ENCODE measurements at places on chromosomes 16 and 17.
A peak's percentile ranks its signal among the peaks of the same experiment; 100 is the strongest.

DNA sequence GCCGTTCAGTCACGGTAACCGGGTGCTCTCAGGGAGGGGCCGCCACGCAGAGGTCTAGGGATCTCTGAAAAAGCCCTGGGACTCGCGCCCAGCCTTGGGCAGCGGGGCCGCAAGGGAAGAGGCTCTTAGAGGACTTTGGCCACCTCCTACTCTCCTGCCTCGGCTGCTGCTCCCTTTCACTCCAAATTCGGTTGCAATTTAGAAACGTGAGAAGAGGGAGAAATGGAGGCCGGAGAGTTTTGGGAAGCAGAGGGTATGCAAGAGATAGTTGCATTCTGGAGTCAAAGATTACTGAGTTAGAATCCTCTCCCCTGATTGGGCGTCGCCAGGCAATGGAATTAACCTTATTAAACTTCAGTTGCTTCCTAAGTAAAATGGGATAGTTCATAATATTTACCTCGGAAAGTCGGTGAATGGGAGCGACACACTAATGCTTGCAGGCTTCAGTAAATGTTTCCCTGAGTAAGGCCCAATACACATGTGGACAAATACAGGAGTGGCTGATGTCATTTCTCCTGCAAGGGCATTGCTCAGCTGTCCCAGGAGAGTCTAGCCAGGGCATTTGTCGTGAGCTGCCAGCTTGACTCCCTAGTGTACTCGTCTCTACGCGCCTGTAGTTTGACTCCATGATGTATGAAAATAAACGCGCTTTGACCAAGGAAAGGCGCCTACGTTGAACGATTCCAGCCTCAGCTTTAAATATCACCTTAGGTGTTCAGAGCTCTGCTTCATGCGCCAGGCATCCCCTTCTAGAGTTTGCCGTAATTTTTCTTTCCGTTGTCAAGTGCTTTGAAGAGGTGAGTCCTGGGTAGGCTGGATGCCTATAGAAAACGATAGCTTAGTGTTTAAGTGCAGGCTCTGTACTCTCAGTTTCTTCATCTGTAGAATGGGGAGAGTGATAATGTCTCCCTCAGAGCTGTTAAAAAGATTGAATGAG, 667 bp downstream of the OGFOD1 start:
- peak; percentile 83 for DNase-seq

DNA sequence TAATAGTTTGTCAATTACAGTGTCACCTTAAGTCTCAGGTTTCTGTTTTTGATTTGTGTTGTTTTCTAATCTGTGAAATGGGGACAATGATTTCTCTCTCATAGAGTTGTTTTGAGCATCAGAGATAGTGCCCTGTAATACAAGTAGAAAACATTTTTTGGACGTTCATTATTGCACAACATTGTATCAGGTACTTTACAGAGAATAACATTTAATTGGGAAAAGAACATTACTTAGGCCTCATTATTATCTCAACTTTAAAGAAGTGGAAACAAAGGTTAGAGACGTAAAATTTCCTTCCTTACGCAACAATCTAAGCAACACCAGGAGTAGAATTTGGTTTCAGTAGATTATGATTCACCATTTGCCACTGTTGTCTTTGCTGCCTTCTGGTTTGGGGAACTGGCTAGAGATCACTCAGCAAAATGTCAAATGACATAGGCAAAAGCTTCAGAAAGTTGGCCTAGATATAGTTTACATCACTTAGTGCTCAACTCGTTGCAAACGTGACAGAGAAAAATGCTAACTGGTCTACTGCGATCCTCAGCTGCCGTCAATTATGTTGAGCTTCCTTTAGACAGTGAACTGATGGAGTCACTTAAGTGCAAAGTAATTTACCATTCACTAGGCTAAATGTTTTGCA, 1026.8 kb downstream of the CDH11 start:
- DNase-seq = no peak

DNA sequence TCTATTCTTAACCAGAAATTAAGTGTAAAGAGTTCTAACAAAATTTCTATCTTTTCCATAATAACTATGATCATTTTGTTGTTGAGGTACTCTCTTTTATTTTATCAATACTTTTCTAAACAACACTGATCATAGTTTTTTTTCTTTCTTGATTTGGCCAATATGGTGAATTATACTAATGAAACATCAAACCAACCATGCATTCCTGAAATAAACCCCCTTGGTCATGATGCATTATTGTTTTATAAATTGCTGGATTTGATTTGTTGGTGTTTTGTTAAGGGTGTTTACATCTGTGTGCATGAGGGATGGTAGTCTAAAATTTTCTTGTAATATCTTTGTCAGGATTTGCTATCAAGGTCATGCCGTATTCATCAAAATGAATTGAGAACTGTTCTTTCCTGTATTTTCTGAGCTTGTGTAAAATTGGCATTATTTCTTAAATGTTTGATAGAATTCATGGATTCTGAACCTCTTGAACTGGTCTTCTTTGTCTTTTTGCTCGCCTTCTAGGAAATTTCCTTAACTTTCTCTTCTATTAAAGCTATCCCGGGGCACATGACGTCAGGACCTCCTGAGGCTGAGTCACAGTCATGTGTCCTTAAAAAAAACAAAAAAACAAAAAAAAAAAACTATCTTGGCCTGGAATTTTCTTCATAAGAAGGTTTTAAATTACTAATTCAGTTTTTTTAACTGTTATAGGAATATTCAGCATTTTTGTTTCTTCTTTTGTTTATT, 3.9 kb upstream of the TRIM25 start:
- DNase-seq = no peak

GRCh38 chr16:78953526-78953925, 647.0 kb downstream of the MAF start:
- no peak for DNase-seq

- DNase-seq = no peak
Measured at GRCh38 chr17:65227637-65228036, 90.5 kb downstream of the RGS9 start.

- DNase-seq = no peak
Measured at GRCh38 chr16:349211-349610, 3.3 kb downstream of the AXIN1 start.

- peak; percentile 35 for DNase-seq
Measured at GRCh38 chr16:67964477-67965131, 3.8 kb downstream of the SLC12A4 start.

DNA sequence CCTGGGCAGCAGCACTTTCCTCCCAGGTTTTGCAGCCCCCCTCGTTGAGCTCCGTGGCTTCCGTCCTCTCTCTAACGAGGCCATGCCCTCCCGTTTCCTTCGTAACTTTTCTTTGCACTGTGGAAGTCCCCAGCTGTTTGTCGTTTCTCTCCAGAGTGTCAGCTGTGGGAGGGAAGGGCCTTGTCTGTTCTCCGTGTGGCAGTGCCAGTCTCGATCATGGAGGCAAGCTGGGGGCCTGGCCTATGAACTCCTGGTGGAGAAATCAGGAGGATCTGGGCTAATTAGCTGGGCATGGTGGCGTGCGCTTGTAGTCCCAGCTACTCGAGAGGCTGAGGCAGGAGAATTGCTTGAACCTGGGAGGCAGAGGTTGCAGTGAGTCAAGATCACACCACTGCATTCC, 28.3 kb downstream of the TBCD start:
- peak; percentile 17 for DNase-seq

- no peak for DNase-seq
Measured at GRCh38 chr16:11307639-11308492, 26.7 kb upstream of the PRM1 start.

- peak; percentile 90 for DNase-seq
Measured at GRCh38 chr16:25106567-25107465, 4.7 kb upstream of the LCMT1 start.

- no peak for DNase-seq
Measured at GRCh38 chr16:10332241-10332640, 53.6 kb upstream of the ATF7IP2 start.

GRCh38 chr17:40069751-40070708, 7.3 kb downstream of the THRA start:
- DNase-seq = peak; percentile 85

- no peak for DNase-seq
Measured at GRCh38 chr16:57763285-57764005, 27.9 kb downstream of the KATNB1 start.

DNA sequence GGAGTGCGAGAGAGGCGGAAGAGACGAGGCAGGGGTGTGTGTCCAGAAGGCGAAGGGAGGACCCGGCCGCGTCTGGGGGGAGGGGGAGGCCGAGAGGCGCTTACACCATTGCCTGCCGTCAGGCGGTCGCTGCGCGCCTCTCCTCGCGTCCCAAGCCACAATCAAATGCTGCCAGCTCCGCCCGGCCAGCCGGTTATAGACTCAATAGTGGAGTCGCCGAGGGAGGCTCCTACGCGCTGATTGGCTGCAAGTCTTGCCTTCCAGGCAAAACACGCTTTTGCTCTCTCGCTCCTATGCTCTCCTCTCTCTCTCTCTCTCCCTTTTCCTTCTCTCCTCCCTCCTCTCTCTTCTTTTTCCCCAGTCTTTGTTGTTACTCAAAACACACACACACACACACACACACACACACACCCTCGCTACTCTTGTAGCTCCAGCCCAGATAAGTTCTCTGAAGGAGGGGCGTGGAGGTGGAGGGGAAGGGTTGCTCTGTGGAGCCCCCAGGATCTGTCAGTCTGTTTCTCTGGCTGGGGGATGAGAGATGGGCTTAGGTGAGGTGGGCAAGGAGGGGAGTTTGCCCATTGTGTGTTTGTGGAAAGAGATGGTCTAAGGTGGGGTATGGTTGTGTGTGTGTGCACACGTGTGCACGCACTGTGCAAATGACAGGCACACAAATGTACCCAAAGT, at the start of gene DLX3:
DLX3 (minus strand) TSS at position 170 of the 684 bp plus-strand sequence. CDS start 226 bp downstream, outside the sequence.
- DNase-seq = peak; percentile 88

- DNase-seq = no peak
Measured at GRCh38 chr16:23072084-23072599, 77.1 kb downstream of the USP31 start.

DNA sequence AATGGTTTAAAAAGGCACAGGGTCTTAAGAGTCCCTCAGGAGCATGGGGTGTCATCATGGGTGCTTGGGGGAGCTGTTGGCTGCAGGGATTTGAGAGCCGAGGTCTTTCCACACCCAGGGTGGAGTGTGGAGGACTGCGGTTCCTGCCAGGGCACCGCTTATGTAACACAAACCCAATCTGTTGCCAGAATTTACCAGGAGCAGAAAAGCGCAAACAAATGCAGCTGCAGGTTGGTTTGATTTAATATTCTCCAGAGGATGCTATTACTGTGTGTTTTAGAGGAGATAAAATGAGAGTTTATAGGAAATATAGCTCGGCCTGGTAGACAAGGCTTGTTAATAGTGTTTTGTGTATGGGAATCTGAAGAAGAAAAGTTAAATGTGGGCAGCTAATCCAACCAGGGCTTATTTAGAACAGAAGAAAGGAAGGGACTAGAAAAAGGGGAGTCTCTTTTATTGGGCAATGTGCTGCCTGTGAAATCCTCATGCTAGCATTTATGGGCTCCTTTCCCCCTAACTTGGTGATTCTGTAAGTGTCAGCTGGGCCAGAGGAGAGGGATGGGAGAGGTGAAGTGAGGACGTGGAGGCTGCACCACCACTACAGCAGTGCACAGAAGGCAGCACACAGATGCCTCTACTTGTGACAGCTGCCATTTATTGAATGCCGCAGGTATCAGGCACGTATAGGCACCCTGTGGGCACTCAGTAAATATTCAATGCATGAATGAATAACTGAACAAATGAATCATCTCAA, 174.7 kb downstream of the KATNIP start:
- DNase-seq = peak; percentile 23

GRCh38 chr16:10253409-10253808, 71.2 kb upstream of the GRIN2A start:
- DNase-seq = peak; percentile 57

DNA sequence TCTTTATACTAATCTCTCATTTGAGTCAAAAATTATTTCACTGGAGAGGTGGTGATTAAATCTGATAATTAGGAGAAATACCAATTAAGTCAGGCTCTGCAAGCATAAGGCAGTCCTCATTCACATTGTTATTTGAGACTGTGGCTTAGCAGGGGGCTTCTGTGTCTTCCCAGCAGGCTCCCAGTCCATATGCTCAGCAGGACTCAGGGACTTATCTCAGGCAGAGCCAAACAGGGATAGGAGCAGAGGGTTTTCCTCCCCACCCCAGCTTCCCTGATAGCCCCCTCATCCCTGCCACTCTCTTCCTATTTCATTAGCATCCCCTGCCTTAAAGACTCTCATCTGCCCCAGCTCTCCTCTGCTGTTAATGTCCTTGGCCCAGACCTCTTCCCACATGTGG, 104.3 kb upstream of the DNAH9 start:
- DNase-seq = no peak

GRCh38 chr16:6947291-6947690, 385.4 kb upstream of the RBFOX1 start:
- DNase-seq = no peak

DNA sequence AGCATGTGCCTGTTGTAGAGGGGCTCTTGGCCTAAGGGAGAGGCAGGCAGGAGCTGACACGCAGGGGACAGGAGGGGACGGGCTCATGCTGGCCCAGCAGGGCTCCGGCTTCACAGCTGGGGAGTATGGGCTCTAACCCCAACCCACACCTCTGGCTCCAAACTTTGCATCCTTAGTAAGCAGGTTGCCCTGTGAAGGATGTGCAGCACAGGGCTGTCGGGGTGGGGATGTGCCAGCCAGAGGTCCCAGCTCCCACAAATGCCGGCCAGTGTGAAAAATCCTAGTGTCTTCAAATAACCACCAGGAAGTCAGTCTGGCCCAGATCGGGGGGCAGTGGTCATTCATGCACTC, 14.0 kb upstream of the FAM83G start:
- no peak for DNase-seq

DNA sequence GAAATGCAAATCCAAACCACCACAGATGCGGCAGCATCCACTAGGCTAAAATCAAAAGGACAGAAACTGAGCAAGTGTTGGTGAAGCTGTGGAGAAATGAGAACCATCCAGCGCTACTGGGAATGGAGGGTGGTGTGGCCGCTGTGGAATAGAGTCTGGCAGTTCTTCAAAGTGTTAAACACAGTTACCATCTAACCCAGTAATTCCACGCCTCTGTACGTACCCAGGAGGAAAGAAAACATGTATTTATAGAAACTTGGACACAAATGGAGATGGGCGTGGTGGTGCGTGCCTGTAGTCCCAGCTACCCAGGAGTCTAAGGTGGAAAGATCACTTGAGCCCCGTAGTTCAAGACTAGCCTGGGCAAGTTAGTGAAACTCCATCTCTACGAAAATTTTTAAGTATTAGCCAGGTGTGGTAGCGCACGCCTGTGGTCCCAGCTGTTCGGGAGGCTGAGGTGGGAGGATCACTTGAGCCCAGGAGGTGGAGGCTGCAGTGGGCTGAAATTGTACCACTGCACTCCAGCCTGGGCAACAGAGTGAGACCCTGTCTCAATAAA, 11.6 kb downstream of the SLC25A10 start:
- peak; percentile 61 for DNase-seq

DNA sequence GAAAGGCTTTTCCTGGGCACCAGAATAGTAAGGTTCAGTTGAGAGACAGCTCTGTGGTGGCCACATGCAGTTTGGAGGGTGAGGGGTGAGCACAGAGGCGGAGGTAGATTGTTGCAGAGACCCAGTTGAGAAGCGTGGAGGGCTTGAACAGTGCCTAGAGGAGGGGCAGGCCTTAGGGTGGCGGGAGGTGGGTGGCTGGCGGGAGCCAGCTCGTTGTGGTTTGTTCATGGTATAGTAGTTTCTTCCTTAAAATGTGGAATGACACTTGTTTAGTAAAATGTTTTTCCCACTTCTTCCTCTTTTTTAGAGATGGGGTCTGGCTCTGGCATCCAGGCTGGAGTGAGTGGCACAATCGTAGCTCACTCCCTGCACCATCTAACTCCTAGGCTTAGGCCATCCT, 14.2 kb downstream of the USP10 start:
- no peak for DNase-seq
